ENCODE measurements at places on chromosomes 3 and 15.

- no peak for DNase-seq
Observed at GRCh38 chr15:84924077-84924731, 39.7 kb downstream of the SLC28A1 start.

DNA sequence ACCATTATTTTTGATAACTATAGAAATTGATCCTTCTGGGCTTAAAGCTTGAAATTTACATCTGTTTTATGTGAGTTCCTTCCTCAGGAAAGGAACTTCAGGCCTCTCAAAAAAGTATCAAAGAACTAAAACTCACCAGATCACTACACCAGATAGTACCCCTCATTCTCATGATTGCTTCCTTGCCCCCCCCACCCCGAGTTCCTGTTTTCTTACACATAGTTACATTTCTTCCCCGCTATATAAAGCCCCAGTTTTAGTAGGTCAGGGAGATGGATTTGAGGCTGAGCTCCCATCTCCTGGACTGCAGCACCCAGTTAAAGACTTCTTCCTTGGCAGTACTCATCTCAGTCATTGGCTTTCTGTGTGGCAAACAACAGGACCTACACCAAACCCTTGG, 80.3 kb upstream of the HRH1 start:
- DNase-seq: no peak

DNA sequence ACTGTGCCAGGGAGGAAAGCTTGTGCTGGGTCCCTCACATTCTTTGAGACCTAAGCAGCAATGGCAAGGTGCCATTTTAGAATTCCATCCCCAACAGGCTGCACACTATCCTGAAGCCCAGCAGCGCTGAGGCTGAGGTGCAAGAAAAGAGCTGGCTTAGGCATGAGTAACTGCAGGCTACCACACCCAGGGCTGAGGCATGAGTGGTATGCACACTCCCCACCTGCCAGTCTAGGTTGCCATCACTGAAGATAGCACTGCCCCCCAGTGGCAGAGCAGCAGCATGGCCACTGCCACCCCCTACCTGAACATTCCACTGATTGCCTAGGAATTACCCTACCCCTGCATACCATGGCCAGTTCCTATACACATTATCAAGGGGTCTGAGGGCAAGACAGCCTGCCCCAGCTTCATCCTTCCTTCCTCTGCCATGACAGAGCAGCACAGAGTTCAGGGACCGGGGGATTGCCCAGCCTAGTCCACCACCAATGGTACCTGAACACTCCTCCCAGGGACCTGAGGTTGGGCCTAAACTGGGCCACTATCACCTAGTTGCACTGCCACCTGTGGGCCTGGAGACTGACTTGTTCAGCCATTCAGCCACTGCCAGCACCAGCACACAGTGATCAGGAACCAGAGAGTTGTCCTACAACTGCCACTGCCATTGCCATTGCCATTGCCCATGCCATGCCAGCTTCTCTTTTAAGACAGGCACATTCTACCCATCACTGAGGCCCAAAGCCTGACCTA, 129.8 kb downstream of the SATB1 start:
- DNase-seq: peak; percentile 32

DNA sequence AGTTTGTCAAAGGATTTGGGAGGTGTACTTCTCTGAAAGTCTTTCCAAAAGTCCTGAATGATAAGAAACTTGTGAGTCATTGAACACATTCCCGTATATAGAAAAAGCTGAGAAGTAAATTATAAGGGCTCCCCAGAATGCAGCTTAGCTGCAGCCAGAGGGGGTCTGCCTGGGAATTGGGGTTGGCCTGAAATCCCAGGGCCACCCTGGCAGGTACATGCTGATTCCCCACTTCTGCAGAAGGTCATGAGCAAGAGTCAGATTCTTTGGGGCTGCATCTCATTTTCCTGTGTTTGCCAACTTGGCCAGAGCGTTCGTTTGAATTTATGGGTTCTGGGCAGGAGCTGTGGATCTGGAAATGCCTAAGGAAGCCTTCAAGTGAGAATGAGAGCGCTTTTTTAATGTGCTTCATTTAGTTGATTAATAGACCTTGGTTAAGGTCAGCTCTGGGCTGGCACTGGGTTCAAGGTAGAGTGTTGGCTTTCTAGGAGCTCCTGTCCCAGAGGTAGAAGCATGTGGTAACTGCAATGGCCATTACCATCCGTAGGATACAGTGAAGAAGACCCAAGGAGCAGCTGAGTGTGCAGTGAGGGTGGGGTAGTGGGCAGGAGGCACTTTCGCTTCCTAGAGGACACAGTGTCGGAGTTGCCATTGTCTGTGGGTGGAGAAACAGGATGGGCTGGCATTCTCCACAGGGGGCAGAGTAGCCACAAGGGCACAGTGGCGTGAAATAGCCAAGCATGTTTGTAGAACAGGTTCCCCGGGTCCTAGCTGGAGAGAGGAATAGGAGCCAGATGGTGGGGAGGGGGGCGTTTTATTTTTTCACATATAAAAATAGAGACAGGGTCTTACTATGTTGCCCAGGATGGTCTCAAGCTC, 3.2 kb downstream of the SLC6A6 start:
- no peak for DNase-seq

All from activated CD4-positive, alpha-beta memory T cell treated with anti-CD3 and anti-CD28 coated beads, Interleukin-2, amount 10 ng/mL, durations not matched to agents 7 days and 5 days (primary cell).